Smooth muscle cell of the coronary artery (primary cell): ENCODE measurements at places on chromosomes 16 and 17. TPM values are rescaled to one million over a fixed set of nuclear protein-coding genes. Genes with fewer than 3 reads are reported as not detected.

Gene ST6GALNAC2
- 0.23 and 4.0 TPM in 2 replicates for total RNA-seq

Gene KCTD19
- total RNA-seq = not detected in 2 replicates

Gene DNAAF8
- total RNA-seq = 0.47 and 1.1 TPM in 2 replicates

Gene ZNF764
- total RNA-seq = 0.70 and 3.5 TPM in 2 replicates

Gene HBA1
- total RNA-seq = not detected in 2 replicates

Gene GCGR
- total RNA-seq = not detected in 2 replicates

Gene SAP30BP
- 50.4 and 52.5 TPM in 2 replicates for total RNA-seq

Gene PHOSPHO1
- total RNA-seq = 0.45 TPM in 1 of 2 replicates, not detected in the other

Gene GIT1
- total RNA-seq = 13.5 and 28.2 TPM in 2 replicates

Gene CDH11
- 983 and 1,255 TPM in 2 replicates for total RNA-seq

Gene CCL2
- total RNA-seq = 17.9 and 393 TPM in 2 replicates
